ENCODE measurements at places on chromosomes 12 and 14.

DNA sequence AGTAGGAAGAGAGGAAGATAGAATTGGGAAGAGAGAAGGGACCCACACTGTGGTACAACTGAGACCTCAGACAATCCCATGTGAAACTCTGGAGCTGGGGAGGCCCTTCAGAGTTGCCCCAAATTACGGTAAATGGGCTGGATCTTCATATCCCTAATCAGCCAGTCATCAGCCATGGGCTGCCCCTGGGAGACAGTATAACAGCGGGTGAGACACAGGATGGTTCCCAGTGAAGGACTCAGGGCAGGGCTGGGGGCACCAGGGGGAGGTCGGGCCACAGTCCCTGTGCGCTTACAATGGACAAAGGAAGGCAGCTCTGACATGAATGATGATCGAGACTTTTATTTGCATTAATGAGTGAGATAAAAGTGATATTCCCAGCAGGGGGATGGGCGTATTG, 74.2 kb upstream of the BDKRB2 start:
- no peak for DNase-seq

DNA sequence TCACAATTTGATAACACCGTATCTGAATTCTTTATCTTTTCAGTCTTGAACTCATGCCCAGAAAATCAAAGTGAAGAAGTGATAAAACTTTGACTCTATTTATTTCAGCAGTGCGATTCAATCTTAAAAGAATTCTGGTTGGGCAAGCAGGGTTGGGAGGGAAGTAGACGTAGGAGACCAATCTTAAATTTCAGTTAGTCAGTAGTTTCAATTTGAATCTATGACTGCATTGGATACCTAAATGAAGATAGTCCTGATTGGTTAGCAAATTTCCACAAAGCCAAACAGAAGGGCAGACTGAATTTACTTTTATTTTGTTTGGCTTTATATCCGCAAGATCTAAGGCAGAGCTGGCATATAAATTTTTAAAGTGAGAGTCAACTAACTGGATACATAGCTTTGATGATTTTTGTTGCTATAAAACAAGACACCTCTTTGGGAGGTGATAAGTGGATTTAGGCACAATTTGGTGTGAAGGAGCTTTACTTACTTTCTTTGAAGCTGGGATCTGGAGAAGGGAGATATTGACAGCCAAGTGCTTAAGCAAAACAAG, 2.6 kb downstream of the ACSS3 start:
- no peak for DNase-seq

DNA sequence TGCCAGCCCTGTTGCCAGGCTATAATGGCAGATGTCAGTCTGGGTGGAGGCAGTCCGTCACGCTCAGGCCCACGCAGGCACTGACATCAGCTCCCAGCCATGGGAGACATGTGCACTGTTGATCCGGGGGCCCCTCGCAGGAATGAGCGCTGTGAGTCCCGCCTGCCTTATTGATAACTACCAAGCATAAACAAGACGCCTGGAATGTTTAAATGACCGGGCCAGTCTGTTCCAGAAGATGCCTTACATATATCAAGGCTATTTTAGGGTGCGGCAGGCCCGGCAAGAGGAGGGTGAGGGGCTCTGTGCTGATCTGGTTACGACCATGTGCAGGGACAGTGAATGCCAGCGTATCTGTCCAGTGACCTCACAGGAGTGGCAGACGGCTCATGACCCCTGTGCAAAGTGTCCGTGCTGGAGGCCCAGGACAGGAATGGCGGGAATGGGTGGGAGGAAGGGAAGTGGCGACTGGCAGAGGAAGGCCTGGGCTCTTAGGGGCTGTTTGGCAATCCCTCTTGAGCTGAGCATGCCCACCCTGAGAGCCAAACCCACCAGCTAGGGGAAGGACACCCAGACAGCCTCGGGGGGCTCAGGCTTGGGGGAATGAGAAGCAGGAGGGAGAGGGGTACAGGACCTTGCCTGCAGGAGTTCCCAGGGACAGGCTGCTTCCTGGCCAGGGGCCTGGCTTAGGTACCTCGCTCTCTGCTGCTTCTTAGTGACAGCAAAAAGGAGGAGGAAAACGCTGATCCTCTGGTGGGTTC, 49.3 kb downstream of the DLK1 start:
- no peak for DNase-seq

DNA sequence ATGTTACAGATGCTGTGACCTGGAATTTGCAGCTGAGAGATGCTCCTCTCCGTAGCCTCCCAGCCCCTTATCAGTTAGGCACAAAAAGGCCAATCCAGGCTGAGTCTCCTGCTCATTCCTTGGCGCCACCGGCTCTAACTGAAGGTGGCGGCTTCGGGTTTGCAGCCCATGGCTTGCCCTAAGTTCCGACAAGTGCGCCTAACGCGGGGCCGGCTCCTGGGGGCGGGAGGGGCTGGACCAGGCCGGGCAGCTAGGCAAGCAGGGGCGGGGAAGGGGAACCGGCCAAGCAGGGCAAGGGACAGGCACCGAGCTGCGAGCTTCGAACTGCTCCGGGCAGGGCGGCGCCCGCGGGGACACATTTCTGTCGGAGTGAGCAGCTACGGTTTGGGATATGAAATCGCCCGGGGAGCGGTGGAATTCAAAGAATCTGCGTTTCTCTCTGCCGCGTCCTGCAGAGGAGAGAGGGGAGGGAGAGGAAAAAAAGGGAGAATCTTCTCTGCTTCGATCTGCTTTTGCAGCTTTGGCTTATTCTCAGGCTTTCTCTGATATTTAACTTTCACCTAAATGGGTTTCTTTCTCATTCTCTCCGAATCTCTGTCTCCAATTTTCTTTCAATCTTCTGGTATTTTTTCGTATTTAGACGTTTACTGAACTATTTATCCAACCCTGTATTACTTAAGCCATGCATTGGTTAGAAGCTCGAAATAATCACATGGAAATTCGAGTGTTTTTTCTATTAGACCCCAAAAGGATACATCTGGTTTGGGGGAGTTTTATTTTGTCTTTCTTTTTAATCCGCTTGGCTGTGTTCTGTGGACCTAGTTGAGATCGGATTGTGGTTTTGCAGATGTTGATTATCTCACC, 1.6 kb upstream of the HOXC12 start:
- no peak for DNase-seq

DNA sequence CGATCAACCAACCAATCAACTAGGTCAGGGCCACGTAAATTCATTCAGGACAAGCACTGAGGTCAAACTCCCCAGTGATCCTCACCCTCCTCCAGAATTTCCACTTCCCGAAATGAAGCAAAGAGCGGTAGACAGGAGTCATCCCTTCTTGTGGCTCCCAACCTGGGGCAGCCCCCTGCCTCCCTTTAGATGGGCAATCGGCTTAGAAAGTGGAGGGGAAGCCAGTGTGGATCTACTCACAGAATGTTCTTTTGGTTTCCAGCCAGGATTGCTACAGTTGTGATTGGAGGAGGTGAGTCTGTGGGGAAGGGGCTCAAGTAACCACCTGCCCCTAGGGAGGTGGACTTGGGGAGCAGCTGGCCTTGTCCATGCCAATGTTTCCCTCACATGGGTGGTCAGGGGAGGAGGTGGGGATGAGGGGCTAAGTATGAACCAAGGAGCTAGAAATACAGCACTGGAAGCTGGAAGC, 4.1 kb downstream of the IFI27 start:
- DNase-seq: no peak

DNA sequence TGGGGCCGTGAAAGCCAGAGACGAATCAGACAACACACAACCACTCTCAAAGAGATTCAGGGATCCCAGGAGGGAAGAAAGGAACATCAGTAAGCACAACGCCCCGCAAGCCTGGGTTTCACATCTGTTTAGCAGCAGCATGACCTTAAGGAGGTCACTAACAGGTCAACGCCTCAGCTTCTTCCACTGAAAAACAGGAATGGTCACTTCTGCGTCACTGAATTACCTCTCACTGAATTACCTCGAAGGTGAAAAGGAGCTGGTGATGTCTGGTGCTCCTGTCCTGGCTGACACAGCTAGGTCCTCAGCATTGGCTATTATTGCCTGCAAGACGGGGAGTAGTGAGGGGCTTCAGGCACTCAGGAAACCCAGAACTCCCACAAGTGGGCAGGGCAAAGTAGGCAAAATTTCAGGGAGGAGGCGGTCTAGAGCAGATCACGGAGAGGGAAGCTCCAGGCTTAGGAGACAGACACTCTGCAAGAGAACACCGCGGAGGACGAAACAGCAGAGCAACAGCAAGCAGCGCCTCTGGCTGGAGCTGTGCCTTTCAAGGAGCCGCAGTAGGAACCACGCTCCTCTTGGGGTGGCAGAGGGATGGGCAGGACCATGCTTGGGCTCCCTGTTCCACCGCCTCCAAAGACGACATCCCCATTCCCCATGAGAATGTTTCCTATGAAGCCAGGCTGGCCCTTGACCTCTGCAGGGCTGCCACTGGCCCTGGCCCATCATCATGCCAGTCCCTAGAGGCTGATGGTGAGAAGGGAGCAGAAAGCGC, 108.4 kb downstream of the SINHCAF start:
- DNase-seq: no peak

DNA sequence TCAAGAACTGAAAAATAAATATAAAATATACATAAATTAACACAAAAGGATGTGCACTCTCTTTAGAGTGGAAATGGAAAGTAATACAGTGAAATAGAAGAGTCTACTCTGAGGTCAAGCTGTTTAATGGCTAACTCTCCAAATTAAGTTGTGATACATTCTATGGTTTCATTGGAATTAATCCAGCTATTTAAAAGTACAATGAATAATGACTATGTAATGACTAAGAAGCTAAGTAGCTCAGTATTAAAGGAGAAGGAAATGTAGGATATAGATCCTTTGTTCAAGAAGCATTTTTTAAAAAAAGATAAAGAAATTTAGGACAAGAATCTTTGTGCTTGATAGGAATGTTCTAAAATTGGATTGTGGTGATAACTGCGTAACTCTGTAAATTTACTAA, 85.3 kb downstream of the LRP6 start:
- no peak for DNase-seq

DNA sequence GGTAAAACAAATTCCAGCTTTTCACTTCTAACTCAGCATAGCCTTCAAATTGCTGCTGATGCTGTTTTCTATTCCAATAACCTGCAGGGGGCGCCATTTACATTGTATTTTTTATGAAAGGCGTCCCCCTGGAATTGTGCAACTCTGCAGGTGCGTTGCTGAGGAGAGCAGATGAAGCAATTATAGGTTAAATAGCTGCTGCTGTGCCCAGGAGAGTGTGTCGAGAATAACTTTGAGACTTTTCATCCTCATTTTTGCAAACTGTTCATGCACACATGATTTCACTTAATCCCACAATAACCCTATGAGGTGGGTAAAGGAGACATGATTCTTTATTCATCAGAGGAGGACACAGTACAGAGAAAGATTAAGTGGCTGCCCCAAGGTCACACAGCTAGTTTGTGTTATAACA, 75.7 kb downstream of the MYRFL start:
- peak; percentile 65 for DNase-seq

- no peak for DNase-seq
Observed at GRCh38 chr14:29446971-29447370, 480.7 kb downstream of the PRKD1 start.

All from CD4-positive, alpha-beta T cell treated with Interleukin-15 for 4 hours (primary cell).